Activated CD4-positive, alpha-beta T cell treated with anti-CD3 and anti-CD28 coated beads, Interleukin-2, Interleukin-6, amounts not matched to agents 100 ng/mL and 50 ng/mL, durations not matched to agents 16 hours and 8 hours (primary cell): ENCODE measurements at places on chromosomes 2 and 18.

DNA sequence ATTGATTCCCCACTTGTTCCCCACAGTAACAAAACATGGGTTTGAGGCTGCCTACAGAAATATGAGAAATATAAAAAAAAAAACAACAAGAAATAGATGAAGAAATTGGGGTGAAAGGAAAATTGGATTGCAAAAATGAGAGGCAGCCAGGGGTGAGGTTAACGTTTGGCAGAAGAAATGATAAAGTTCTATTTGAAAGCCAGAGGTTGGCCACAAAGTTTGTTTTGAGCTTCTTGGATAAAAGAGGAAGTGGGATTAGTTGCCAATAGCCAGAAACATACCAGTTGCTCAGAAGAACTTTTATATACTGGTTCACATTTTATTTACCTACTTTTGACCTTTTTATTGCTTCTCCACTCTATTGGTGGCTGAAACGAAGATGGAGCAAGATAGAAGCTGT lies 67.5 kb downstream of the FASTKD2 start:
- no peak for DNase-seq

GRCh38 chr2:133139847-133140533 lies 428.3 kb downstream of the NCKAP5 start:
- no peak for DNase-seq

GRCh38 chr2:86251840-86252266 lies 52.6 kb downstream of the MRPL35 start:
- DNase-seq: no peak

- DNase-seq: no peak
Measured at GRCh38 chr2:158796652-158797051, 1.5 kb downstream of the DAPL1 start.

DNA sequence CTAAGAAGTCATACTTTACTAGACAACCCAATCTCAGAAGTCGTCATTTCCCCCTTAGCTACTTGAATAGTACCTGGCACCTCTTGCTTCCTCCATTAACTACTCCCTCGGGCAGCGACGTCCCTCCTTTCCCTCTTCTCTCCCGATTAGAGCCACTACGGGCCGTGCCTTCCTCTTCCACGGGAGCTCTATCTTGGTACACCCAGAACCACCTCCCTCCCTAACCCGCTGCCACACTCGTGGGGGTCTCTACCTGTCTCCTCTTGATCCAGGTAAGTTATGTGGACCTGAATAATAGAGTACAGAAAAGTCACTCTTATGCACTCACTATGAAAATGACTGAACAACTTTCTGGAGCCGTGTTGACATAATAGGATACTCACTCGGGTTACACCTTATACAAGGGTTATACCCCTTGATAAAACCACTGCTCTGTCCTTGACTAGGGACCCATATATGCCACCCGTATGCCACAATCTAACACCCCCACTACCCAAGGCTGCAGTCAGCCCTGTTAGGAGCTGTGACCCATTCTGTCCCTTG lies 595 bp upstream of the HDHD2 start:
- DNase-seq: no peak

GRCh38 chr18:74929110-74929509 lies 279.8 kb downstream of the PTGR3 start:
- DNase-seq: no peak

DNA sequence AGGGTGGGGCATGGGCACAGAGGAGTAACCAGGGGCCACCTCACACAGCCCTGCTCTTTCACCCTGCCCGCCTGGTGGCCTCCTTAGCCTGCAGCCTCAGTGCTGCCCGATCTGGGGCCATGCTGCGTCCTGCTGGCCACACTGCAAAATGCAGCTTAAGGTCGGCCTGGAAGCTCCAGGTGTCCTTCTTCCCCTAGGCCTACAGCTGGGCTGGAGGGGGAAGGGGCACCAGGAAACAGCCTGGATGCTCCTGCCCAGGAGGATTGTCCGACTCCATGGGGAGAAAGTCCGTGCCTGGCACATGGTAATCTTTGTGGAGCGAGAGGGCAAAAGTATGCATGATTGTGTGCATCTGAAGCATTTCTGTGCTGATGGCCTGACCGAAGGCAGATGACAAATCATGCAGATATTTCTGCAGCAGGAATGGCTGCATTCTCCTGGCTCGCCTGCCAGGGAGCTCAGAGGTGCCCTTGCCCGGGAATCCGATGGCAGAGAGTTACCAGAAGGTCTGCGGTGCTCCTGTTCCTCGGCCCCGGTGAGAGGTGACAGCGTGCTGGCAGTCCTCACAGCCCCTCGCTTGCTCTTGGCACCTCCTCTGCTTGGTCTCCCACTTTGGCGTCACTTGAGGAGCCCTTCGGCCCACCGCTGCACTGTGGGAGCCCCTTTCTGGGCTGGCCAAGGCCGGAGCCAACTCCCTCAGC lies 12.8 kb upstream of the ALPP start:
- peak; percentile 19 for DNase-seq

- DNase-seq: no peak
Measured at GRCh38 chr2:30487603-30488002, 40.6 kb downstream of the LCLAT1 start.

- DNase-seq: no peak
Measured at GRCh38 chr2:10188211-10188610, 65.7 kb downstream of the RRM2 start.
